ENCODE measurements at places on chromosomes 16 and 17.

DNA sequence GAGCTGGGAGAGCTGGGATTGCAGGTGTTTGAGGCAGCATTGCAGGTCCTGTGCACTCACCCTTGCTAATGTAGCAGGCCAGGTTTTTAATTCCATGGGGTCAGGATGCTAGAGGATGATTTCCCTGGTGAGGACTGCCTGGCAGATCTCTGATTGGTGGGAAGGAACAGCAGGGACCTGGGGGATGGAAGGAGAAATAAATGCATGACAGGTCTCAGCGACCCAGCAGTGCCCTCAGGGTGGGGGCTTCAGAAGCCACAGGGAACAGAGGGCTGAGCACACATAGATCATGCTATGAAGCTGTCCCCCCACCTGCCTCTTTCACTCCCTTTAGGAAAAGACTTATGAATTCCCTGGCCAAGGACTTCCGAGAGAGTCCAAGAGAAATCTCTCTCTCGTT, 255.5 kb upstream of the N4BP1 start:
- no peak for DNase-seq

- DNase-seq: no peak
These were observed 6.7 kb downstream of the MRPL58 start for GRCh38 chr17:75019146-75019545.

GRCh38 chr16:49932946-49933345, 77.0 kb upstream of the ZNF423 start:
- no peak for DNase-seq

GRCh38 chr16:49350265-49351095, 23.1 kb upstream of the C16orf78 start:
- DNase-seq: peak; percentile 14

DNA sequence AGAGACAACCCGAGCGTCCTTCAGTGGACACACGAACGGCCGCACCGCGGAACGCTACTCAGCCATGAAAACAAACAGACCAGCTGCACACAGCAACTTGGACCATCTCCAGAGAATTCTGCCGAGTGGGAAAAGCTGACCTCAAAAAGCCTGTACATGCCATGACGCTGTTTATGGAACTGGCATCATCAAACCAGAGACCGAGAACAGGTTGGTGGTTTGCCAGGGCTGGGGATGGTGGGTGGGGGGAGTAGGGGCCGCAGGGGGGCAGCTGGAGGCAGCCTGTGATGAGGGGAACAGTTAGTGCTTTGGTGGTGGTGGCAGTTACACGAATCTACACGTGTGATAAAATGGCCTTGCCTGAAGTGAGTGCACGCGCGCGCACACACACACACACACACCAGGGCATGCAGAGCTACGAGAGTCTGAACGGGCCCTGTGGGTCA, 169.8 kb downstream of the LAT start:
- no peak for DNase-seq

GRCh38 chr17:28471531-28472342, 1.7 kb upstream of the SLC13A2 start:
- no peak for DNase-seq

DNA sequence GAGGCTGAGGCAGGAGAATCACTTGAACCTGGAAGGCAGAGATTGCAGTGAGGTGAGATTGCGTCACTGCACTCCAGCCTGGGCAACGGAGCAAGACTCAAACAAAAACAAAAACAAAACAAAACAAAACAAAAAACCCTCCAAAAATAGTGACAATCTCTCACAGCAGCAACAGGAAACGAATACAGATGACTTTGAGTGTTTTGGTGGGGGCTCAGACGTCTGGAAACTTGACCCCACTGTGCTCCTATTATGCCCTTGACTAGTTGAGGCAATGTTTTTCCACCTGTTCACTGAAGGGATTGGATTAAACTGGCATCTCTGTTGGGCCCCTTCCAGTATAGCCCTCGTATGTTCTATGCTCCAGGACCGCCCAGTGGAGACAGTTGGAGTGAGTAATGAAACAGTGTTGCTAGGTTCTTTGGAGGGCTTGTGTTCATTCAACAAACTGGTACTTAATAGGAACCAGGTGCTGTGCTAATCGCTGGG, 167.0 kb downstream of the UTP18 start:
- DNase-seq: no peak

GRCh38 chr16:88662843-88663606, at the start of gene MVD:
Gene MVD (minus strand): TSS chr16:88663091. CDS start chr16:88663080, 11 bp downstream.
- peak; percentile 98 for DNase-seq

- DNase-seq: no peak
These were observed 270.6 kb upstream of the PMFBP1 start for GRCh38 chr16:72442385-72443158.

DNA sequence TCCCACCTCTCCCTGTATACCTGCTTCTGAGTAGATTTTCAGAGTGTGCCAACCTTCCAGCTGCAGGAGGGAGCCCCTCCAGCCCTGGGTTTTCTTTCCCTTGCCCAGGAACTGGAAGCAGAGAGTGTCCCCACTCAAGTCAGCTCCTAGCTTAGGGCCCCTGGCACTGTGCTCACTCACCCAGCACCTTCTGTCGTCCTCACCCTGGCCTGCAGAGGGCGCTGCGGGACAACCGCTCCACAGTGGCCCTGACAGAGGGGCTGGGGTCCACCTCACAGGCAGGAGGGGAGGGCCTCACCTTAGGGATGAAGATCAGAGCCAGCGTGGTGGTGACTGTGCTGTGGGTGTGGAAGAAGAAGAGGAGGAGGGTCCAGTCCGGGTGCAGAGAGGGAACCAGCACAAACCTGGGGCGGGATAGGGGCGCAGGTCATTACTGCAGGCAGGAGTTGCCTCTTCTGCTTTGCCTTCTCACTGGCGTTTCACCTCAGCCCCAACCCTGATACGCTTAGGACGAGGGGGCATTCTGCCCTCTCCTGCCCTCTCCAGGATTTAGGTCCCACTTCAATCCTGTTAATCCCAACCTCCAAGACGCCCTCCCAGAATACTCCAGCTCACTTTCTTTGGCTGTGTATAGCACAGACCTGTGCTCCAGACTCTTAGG, 10.0 kb downstream of the GPR179 start:
- DNase-seq: no peak

DNA sequence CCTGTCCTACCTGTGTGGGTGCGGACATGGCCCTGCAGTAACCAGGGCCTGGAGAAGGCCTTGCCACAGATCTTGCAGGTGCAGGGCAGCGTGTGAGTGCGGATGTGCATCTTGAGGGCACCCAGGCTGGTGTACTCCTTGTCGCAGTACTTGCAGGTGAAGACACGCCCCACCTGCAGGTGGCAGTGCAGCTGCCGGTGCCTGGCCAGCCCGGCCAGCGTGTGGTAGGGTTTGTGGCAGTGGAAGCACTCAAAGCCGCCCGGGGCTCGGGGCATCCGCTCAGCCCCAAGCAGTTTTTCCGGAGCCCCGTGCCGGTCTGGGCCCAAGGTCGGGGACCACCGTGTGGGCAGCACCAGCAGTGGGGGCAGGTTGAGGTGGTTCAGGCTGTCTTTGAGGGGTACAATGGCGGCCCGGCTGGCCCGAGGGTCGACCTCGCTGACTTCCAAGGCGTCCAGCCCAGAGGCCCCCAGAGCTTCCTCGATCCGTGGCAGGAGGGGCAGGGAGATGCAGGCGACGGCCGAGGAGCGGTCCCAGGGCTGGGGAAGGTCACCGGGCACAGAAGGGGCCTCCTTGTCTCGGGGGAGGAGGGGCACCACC, 5.1 kb downstream of the SNAI3 start:
- DNase-seq: no peak

Data from CMK (cell line).